K562 (cell line): ENCODE measurements at places on chromosomes 16 and 17. TPM values are rescaled to one million over a fixed set of nuclear protein-coding genes. Genes with fewer than 3 reads are reported as not detected.
A peak's percentile ranks its signal among the peaks of the same experiment; 100 is the strongest.

GRCh38 chr17:41167561-41167960 is 460 bp downstream of the KRTAP4-3 start:
- DNase-seq: no peak

DNA sequence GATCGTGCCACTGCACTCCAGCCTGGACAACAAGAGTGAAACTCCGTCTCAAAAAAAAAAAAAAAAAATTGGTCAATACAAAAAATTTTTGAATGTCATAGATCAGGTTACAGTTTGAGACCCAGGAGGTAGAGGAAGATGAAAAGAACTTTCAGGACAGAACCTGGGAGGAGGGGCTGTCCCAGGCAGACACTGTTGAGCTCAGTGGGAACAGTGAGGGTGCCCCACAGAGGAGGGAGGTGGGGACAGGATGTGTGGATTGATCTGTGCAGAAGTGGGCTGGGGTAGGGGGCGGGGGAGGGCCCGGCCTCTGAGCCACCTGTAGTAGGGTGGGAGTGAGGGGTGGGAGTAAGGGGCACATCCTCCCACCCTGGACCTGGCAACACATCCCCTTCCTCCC is 58.3 kb downstream of the PRMT7 start:
- DNase-seq: no peak

Gene TERB1
- total RNA-seq: not detected in 2 replicates

Gene SP2
- 15.9 and 17.4 TPM in 2 replicates for total RNA-seq

GRCh38 chr16:53417011-53417410 is 17.3 kb upstream of the RBL2 start:
- DNase-seq: no peak

DNA sequence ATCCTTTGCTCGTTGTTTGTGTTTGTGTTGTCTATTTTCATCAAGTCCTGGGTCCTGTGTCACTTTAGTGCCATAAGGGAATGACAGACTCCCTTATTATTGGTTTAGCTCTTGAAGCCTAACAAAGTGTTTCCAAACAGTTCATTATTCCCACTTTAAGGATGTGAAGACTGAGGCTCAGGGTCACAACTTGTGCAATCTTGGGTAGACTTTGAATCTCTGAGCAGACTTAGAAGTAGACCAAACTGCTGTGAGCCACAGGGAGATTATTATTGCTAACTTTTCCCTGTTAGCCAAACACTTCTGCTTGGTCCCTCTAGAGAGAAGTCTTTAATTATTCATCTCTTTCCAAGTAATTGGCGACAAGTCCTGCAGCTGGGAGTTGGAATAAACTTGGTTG is 31.8 kb downstream of the PRKCB start:
- DNase-seq: no peak

Gene KATNB1
- total RNA-seq: 50.2 and 52.6 TPM in 2 replicates

Gene GH1
- not detected in 2 replicates for total RNA-seq

Gene KRTAP3-1
- not detected in 2 replicates for total RNA-seq

DNA sequence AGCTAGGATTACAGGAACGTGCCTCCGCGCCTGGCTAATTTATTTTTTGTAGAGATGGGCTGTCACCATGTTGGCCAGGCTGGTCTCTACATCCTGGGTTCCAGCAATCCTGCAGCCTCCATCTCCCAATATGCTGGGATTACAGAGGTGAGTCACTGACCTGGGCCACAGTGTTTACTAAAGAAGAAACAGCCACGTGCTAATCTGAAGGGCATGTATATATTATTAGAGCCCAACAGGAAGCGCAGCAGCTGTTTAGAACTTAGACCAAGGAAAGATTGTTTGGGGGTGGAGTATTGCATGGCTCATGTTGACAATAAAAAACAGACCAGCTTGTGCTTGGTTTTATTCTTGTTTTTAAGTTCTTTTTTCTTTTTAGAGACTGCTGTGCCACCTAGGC is 60.2 kb downstream of the HAPSTR1 start:
- no peak for DNase-seq

Gene TRPV2
- 93.6 and 97.5 TPM in 2 replicates for total RNA-seq

- DNase-seq: no peak
These were observed 16.2 kb downstream of the ZNF276 start for GRCh38 chr16:89737341-89738071.

GRCh38 chr16:83814659-83814985 is 6.8 kb downstream of the HSBP1 start:
- DNase-seq: no peak

- DNase-seq: no peak
These were observed 14.6 kb downstream of the GRB7 start for GRCh38 chr17:39752241-39752881.

DNA sequence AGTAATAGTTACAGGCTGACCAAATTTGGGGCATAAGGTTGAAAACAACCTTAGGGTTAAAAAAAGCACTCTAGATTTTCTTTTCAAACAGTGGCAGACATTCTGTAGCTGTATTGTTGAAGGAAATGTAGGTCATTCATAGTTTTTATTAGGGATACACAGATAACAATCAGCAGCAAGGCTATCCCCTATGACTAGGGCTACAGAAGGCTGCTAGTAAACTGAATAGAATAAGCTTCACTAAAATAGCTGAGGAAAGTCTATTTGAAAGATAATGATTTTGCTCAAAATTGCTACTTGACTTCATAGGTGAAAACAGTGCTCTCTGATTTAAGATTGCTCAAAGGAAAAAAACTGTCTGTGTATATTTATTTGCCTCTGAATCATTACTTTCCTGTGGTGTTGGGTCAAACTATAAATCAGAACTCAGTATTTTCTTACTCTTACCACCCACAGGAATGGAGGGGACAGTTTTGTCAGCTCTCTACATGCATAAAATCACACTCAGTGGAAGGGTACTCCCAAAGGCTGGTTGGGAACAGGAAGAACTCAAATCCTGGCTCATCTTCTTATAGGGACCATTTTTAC is 24.8 kb downstream of the RPGRIP1L start:
- no peak for DNase-seq

Gene PTGES3L
- total RNA-seq: 8.2 and 9.6 TPM in 2 replicates

DNA sequence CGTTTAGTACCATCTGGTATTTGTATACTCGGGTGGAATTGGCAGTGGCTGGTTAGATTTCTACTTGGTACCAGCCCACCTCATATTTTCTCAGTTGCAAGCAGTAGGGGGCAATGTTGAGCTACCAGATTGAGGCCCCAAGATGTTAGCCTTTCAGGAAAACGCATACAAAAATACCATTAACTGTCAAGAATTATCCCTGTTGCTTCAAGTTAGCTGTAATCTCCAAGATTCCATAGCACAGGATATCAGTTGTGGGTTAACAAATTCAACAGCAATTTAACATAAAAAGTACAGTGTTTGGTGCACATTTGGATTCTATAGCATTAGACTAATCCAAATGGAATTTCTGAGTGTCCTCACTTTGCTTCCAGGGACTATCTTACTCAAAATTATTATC is 188.2 kb downstream of the FTO start:
- peak; percentile 66 for DNase-seq

DNA sequence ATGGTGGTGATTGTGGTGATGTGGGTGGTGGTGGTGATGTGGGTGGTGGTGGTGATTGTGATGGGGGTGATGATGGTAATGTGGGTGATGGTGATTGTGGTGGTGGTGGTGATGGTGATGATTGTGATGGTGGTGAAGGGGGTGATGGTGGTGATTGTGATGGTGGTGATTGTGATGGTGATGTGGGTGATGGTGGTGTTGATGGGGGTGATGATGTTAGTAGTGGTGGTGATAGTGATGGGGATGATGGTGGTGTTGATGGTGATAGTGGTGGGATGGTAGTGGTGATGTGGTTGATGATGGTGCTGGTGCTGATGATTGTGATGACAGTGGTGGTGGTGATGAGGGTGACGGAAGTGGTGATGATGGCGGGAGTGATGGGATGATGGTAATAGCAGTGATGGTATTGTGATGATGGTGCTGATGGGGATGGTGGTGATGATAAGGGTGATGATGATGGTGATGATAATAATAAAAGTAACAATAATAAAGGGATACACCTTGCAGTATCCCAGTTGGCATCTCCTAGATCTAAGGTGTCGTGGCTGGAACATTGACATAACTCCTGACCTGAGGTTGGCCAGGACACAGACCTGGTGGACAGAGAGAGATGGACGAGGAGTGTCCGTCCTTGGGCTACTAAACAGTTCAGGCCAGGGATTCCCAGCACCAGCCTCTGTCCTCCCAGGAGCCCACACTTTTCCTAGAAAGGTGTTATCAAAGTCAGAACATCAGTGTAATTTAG is 344.5 kb downstream of the SEC14L1 start:
- DNase-seq: no peak

- DNase-seq: peak; percentile 94
These were observed at the start of the genes RANBP10 and TSNAXIP1 for GRCh38 chr16:67806428-67807147. Gene RANBP10, minus strand, starts transcription at chr16:67806560. Its CDS starts 24 bp downstream, at chr16:67806536. Gene TSNAXIP1, plus strand, starts transcription at chr16:67806889. Its CDS starts 261 bp downstream, at chr16:67807150.

DNA sequence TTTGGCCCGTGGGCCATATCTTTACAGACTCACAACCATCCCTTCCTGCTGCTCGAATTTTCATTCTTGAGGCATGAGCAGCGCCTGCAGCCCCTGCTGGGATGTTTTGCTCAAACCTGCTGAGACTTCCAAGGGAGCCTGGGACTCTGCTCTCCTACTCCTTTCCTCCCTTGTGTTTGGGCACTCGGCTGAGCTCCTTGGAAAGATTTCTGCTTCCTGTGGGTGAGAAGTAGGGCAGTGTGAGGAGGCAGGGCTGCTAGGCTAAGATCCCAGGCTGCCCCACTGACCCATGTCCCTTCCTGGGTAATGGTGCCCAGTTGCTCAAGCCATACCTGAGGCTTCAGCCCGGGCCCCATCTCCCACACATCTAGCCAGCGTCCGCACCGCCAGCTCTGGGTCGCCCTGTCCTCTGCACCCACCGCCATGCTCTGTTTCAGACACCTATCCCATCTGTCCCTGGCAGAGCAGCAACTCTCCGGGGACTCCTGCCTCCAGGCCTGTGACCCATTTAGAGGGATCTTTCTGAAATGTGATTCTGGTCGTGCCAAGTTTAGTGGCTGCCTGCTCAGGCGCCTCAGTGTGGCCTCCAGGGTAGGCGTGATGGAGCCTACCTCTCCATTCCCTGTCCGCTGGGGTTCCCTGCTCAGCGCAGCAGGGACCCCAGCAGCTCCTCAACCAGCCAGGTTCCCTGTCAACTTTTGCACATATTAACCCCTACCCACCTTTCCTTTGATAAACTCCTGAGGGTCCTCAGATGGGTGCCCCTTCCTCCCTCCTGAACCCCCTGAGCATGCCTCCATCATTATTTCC is 190.1 kb downstream of the CCDC182 start:
- DNase-seq: no peak

- DNase-seq: no peak
These were observed 105.9 kb upstream of the SEC14L1 start for GRCh38 chr17:77034677-77035424.
